ENCODE measurements at places on chromosomes 3 and 15.
A peak's percentile ranks its signal among the peaks of the same experiment; 100 is the strongest.

DNA sequence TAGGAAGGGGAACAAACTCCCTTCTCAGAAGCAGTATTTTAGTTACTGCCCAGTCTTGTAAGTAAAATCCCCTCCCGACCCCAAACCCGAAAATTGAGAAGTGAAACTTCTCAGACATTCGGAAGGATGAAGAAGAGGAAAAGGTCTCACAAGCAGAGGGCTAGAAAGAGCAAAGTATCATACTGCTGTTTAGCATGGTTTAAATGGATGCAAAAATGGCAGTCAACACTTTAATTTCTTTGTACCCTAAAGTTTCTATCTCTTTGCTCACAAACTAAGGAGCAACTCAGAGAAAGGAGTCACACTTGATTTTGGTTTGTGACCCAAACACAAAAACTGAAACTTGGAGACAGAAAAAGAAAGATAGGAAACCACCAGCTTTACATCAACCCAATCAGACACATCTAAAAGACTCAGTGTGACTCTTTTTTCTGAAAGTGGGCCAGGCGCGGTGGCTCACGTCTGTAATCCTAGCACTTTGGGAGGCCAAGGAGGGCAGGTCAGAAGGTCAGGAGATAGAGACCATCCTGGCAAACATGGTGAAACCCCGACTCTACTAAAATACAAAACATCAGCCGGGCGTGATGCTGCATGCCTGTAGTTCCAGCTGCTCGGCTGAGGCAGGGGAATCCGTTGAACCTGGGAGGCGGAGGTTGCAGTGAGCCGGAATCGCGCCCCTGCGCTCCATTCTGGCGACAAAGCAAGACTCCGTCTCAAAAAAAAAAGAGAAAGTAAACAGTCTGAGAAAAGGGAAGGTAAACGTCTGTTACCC lies 63.2 kb upstream of the ATP11B start:
- DNase-seq, result no peak

DNA sequence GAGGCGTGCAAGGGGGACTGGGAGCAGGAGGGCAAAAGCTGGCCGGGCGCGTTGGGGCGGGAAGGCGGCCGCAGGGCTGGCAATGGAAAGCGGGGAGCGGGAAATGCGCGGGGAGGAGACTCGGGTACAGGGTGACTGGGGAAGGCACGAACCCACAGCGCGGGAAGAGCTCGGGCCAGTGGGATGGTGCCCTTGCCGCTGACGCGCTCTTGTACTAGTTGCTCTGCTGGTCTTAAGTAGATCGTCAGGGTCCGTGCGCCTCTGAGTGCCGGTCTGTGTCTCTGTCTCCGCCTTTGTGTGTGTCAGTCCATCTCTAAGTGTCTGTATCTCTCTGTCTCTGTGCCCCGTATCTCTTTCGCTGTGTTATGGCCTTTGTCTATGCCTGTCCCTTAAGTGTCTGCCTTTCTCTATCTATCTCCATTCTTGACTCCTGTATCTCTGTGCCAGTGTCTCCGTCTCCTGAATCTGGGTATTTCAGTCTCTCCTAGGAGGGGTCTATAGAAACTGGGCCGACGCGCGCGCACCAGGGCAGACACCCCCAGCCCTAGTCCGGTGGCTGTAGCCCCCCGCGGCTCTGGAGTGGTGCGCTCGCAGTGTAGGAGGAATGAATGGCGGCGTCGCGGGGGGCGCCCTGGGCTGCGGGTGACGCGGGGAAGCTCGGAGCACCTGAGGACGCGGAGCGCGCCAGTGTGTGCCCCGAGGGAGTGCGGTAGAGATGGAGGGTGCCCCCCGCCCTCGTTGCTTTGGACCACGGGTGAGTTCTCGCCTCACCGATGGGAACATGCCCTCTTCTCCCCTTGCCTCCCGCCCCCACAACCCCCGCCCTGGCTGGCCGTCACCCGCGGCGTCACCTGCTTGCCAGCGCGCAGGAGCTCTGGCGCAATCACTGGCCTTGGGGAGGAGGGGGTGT lies 756 bp upstream of the CAMK2N2 start:
- peak; percentile 33 for DNase-seq

DNA sequence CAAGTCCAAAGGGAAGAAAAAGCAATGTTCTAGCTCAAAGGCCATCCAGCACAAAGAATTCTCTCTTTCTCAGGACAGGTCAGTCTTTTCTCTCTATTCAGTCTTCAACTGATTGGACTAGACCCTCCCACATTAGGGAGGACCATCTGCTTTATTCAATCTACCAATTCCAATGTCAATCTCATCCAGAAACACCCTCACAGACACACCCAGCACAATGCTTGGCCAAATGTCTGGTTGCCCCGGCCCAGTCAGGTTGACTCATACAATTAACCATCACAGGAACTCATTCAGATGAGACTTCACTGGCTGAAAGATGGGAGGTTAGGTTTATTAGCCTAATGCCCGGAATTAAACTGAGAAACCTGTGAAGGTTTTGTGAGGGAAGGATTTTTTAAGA lies 32.4 kb downstream of the ACAN start:
- DNase-seq, result no peak

DNA sequence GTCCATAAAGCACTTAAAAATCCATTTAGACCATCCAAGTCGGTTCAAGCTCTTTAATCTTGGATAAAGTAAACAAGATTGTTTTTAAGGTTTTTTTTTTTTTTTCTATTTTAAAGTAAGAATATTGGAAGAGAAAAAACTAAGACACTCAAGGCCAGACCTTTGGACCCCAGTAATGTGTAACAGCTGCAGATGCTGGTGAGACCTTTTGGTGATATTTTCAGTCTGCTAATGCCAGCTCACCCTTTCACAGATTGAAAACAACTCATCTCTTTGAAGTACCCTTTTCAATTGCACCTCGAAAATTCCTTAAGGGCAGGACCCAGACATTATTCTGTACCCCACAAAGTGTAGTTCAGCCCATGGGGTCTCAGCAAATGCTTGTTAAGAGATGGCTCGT lies 260.7 kb upstream of the CTNNB1 start:
- DNase-seq, result no peak

DNA sequence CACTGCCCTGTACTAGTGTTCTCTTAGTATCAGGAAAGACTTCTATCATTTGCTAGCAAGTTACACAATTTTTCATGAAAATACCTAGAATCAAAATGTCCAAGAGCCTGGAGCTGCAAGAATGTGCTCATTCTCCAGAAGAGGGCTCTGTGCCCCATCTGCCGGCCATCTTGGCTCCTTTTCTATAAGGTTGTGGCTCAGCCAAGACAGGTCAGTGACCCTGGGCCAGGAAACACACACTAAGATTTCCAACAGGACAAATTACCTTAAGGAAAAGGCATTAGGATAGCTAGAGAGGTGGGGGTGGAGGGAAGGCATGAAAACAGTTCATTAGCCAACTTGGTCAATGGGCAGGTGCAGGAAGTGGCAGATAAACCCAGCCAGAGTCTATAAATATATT lies 20.7 kb downstream of the TIMP4 start:
- DNase-seq, result peak; percentile 57

Measured in ACHN (cell line).